AG10803 (cell line): ENCODE measurements at places on chromosomes 12 and 14.
A peak's percentile ranks its signal among the peaks of the same experiment; 100 is the strongest.

- DNase-seq: no peak
Observed at GRCh38 chr14:91585856-91586255, 75.7 kb upstream of the PPP4R3A start.

DNA sequence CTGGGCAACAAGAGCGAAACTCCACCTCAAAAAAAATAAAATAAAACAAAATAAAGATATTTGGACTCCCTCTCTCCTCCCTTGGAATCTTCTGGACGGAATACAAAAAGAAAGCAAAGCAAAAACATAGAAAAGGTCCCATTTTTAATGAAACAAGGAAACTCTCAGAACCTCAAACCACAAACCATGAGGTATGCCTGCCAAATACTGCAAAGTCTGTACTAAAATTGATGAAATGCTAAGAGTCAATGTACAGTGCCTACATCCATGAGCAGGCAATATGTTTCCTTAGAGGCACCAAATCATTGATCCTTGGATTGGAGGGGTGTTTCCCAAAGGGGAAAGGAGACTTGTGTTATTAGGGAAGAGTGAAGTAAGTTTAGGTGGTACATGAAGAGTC lies 8.2 kb upstream of the RPS6KA5 start:
- peak; percentile 20 for DNase-seq

DNA sequence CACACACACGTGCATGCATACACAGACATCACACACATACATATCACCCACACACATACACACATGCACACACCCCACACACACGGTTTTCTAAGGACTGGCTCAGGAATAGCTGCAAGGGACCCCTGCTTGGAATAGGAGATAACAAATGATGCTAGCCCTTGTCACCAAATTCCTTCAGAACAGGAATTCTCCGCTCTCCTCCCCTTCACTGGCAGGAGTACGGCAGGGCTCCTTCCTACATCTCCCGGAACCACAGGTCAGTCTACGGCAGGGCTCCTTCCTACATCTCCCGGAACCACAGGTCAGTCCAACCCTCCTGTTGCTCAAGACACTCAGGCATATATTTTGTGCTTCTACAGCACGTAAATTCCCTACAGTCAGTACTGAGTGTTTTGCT lies 23.9 kb downstream of the PHLDA1 start:
- DNase-seq: no peak

- DNase-seq: peak; percentile 36
Observed at GRCh38 chr12:65170209-65170881, 962 bp downstream of the LEMD3 start.

DNA sequence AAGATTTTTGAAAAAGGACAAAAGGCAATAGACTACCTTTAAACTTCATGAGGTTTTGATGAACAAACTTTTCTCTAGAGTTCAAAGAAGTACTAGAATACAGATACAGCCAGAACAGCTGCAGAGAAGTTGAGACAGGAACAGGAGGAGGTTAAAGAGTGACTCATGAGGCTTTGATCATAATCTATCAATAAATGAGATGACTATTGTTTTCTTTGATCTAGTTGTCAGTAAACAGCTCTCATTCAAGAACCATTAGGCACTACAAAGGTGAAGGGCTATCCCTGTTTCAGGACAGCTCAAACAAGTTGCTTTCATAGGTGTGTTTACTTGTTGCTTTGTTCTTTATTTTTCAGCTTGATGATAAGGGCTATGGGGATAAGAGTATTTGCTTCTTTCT lies 2.4 kb downstream of the WASHC3 start:
- no peak for DNase-seq

- no peak for DNase-seq
Observed at GRCh38 chr12:104480012-104480411, 23.3 kb downstream of the CHST11 start.

DNA sequence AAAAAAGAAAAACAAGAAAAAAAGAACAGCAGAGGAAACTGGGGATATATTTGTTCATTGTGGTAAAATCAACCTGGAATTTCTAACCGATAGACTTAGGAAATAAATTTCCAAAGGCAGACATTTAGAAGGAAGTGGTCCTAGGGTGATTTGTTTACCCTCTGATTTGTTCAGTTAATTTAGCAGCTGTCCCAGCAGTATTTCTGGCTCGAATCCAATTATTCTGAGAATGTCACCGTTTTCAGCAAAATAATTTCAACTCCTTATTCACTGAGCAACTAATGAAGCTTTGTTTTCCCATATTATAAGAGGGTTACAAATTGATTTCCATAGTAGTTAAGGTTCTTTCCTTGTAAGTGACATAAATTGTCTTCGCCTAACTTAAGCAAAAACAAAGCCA lies 285.2 kb upstream of the SYT10 start:
- no peak for DNase-seq

- no peak for DNase-seq
Observed at GRCh38 chr12:90905691-90906370, 49.1 kb downstream of the CCER1 start.

- DNase-seq: no peak
Observed at GRCh38 chr12:100842156-100842555, 47.6 kb downstream of the ANO4 start.

DNA sequence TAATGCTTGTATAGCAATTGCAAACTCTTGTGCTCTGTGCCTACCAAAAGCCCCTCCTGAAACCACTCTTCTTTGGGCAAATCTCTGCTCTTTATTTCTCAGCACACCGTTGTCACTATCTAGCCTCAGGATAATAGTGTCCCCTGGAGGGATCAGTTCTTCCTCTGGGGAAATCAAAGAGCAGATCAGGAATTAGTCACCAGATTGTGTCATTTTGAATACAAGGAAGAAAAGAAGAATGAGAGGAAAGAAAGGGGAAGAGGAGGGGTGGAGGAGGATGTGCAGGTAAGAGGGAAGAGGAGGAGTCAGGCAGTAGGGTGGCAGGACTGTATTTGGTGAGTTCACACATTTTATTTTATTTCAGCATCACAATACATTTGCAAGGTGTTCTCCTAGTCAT lies 256.4 kb downstream of the GRIN2B start:
- no peak for DNase-seq

GRCh38 chr12:4538207-4539160 lies at the start of gene RAD51AP1:
RAD51AP1 (plus strand) TSS chr12:4538890; CDS start chr12:4538940, 50 bp downstream.
- peak; percentile 98 for DNase-seq

- no peak for DNase-seq
Observed at GRCh38 chr12:109450980-109451379, 26.1 kb downstream of the KCTD10 start.

DNA sequence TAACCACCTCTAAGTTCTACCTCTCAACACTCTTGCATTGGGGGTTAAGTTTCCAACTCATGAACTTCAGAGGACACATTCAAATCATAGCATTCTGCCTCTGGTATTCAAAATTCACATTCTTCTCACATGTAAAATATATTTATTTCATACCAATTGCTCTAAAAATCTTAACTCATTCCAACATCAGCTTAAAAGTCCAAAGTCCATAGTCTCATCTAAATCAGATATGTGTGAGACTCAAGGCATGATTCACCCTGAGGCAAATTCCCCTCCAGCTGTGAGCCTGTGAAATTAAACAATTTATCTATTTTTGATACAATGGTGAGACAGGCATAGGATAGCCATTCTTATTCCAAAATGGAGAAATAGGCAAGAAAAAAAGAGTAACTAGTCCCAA lies 214.0 kb downstream of the RGS6 start:
- no peak for DNase-seq
